Heart right ventricle (tissue), 16 donors: ENCODE measurements at places on chromosomes 5 and 9. TPM values are rescaled to one million over a fixed set of nuclear protein-coding genes. Genes with fewer than 3 reads are reported as not detected.

- no peak for DNase-seq
These were observed 1.2 kb downstream of the CDKN2A start for GRCh38 chr9:21993007-21993406.

The CARD9 gene
- 1.3 TPM for total RNA-seq

- DNase-seq: no peak
These were observed 15.8 kb upstream of the FCHO2 start for GRCh38 chr5:72940082-72940481.

DNA sequence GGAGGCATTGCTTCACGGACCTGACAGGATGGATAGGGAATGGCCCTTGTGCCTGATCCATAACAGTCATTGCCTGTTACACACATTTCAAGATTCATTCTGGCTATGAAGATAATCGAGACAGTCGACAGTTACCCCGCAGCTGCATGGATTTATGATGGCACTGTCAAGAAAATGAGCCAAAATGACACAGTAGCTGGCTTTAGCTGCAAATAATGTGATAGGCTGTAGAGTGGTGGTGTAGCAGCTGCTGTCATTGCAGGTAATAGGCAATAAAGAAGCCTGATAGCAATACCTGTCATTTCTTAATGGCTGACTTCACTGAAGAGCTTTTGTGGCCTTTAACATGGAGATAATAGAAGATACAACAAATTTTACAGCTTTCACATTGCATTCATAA lies 1085.2 kb upstream of the ARRDC3 start:
- DNase-seq: no peak

DNA sequence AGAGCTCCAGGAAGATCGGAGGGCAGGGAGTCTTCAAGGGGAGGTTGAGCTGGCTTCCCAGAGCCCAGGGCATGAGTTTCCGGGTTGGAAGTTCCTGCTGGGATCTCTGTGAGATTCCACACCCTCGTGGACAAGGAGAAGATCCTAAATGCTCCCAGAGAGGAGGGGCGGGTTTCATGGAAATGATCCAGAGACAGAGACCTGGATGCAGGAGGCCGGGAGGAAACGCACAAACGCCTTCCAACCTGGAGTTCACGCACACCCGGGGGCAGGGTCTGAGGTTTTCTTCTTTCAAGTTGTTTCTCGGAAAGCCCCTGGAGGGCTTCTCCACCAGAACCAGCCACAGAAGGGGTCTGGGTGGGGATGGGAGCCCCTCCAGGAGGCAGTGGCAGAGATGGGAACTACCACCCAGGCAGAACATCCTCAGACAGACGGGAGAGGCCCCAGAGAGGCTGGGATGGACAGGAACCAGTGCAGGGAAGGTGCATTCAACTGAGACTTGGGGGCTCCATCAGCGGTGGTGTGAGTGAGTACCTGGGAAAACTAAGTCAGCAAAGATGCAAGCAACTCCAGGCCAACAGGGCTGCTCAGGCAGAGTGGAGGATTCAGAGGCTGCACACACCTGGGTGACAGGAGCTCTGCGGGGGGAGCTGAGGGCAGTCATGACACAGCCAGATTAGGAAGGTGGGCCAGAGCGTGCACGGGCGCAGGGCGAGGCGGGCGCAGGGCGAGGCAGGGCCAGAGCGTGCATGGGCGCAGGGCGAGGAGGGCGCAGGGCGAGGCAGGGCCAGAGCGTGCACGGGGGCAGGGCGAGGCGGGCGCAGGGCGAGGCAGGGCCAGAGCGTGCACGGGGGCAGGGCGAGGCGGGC lies 52.1 kb upstream of the EXOC3 start:
- DNase-seq: no peak

GRCh38 chr9:94719878-94720277 lies 6.6 kb upstream of the AOPEP start:
- no peak for DNase-seq

The CCNI2 gene
- total RNA-seq: not detected

GRCh38 chr5:121525706-121526105 lies 326.0 kb upstream of the FTMT start:
- DNase-seq: no peak

- peak; percentile 54 for DNase-seq
These were observed 174.1 kb downstream of the KDM4C start for GRCh38 chr9:6931913-6932312.

DNA sequence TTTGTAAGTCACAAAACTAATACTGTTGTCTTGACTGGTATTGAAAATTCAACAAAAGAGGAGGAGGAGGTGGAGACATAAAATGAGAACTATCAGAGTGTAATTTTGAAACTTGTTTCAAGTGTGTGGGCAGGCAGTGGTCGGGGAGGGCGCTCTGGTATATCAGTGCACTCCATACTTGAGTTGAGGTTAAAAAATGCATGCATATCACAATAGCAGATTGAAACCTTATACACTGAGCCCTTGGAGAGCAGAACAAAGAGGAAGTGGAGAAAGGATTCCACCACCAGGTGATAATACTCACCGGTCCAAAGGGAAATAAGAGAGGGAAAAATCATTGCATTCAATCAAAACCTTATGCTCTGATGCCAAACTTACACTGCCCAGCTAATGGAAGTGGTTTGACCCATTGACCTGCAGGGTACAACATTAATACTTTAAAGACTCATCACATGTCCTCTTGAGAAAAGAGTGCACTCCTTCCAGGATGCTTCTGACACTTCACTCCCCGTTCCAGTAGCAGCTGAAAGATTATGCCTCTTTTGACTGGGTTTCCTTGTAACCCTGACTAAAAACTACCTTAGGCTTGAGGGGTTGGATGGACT lies 79.5 kb upstream of the FAM169A start:
- no peak for DNase-seq
